A673 (cell line): ENCODE measurements at places on chromosomes 5 and 9.

DNA sequence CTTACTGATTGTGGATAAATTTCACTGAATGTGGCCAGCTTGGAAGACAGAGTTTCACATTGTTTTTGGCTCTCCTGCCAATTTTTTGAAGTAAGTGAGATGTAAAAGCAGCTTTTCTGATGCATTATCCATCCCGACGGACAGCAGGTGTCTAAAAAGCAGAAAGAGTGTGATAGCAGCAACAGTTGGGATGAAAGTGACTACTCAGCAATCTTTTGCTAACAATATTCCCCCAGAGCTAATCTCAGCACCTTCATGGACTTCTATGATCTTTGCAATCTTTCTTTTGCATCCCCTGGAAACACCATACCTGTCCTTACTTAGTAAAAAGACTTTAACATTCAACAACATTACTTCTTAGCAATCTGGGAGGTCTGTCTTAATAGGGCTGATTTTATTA lies 5.4 kb downstream of the CD72 start:
- no peak overlapping the region for H3K4me3 ChIP-seq
- no peak for DNase-seq
- peaks cover 11% of the 10 kb centered on the region for H3K36me3 ChIP-seq
- no peaks in the 10 kb centered on the region for H3K4me1 ChIP-seq
- no peak overlapping the region for H3K27ac ChIP-seq

DNA sequence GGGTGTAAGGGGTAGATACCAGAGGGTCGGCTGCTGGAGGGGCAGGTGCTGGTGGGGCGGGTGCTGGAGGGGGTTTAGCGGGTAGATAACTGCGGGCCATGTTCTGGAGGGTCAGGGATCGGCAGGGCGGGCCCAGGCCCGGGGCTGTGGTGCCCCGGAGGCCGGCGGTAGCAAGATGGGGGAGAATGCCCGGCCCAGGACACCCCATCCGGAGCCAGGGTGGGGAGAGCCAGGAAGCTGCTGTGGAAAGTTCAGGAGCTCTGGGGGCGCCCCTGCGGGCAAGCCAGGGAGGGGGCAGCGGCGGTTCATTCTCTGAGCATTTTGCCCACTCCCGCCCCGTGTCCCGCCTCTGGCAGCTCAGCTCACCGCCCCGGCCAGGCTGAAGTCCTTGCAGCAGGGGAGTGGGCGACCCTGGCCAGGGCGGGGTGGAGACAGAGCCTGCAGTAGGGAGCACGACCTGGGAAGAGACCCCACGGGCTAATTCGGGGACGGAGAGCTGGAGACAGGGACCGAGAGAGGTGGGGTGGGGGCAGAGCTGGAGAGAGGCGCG lies 538 bp downstream of the PRRT1B start:
- no peaks in the 10 kb centered on the region for H3K36me3 ChIP-seq
- DNase-seq = no peak
- H3K27me3 ChIP-seq = peaks cover 41% of the 10 kb centered on the region
- peaks cover 11% of the 10 kb centered on the region for H3K4me1 ChIP-seq
- H3K27ac ChIP-seq = no peak overlapping the region
- peak overlapping the region; percentile 33 for H3K4me3 ChIP-seq

DNA sequence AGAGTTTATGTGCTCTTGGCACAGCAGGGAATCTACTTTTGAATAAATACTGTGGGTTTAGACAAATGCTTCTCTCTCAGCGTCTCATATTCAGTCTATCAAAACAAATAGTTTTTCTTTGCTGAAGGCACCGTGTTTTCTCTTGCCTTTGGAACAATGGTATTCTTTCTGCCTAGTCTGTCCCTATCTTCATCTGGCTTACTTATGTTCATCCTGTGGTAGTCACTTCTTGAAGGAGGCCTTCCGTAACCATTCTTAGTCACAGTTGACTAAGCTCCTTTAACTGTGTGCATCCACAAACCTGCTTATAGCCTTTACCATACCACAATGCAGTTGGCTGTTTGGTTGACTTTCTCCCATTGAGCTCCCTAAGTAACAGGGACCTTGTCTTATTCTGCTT lies 45.9 kb downstream of the LARP1 start:
- no peaks in the 10 kb centered on the region for H3K27me3 ChIP-seq
- H3K36me3 ChIP-seq = peaks cover 93% of the 10 kb centered on the region
- no peaks in the 10 kb centered on the region for H3K4me1 ChIP-seq
- H3K27ac ChIP-seq = no peak overlapping the region
- no peak for DNase-seq

DNA sequence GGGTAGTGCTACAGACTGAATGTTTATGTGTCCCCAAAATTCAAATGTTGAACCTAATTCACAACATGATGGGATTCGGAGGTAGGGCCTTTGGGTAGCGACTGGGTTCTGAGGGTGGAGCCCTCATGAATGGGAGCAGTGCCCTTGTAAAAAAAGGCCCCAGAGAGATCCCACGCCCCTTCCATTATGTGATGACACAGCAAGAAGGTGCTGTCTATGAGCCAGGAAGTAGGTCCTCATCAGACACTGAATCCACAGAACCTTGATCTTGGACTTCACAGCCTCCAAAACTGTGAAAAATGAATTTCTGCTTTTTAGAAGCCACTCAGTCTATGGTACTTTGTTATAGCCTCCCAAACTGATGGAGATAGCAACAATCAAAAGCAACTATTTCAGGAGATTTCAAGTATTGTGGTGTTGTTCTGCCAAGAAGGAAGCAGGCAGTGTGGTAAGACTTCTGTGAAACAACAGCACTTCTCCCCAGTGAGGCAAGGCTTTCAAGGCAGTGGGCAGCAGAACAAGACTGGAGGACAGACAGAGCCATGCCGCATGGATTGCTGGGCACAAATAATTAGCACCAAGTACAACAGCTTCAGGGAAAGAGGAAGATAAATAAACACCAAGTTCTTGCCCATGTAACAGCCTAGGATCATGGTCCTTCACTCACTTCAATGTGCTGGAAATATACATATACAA lies 76.1 kb downstream of the OR2K2 start:
- no peak overlapping the region for H3K4me3 ChIP-seq
- DNase-seq = no peak
- H3K4me1 ChIP-seq = no peaks in the 10 kb centered on the region
- no peaks in the 10 kb centered on the region for H3K27me3 ChIP-seq
- H3K27ac ChIP-seq = no peak overlapping the region
- H3K36me3 ChIP-seq = no peaks in the 10 kb centered on the region

- H3K27ac ChIP-seq = no peak overlapping the region
- H3K4me3 ChIP-seq = no peak overlapping the region
- no peaks in the 10 kb centered on the region for H3K27me3 ChIP-seq
- DNase-seq = no peak
- no peaks in the 10 kb centered on the region for H3K4me1 ChIP-seq
Measured at GRCh38 chr5:61746831-61747575, 414.9 kb downstream of the ZSWIM6 start.

DNA sequence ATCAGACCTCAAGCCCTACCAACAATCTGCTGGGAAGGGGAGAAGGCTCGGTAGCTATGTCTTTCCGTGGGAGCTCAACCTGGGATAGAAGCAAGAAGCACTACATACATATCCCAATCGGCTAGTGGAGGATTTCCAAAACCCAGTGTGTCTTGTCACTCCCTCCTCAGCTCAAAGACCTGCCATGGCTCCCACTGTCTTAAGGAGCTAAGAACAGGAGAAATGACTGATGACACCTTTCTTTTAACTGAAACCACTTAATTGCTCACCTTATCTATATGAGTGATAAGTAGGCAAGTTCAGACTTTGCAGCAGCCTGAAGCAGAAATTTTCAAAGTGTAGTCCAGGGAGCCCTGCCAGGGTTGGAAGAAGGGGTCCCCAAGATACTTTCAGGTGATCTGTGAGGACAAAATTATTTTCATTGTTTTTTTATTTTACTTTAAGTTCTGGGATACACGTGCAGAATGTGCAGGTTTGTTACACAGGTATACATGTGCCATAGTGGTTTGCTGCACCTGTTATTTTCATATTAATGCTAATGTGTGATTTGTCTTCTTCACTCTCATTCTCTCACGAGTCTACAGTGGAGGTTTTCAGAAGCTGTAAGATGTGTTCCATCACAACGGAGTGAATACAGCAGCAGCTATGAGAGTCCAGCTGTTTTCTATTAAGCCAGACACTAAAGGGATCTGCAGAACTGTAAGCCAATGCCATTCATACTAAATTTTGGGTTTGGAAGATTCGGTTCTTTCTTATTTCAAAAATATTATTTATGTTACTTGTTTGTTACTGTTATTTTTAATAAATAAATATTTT lies 41.4 kb downstream of the PAX5 start:
- peak; percentile 49 for DNase-seq
- no peaks in the 10 kb centered on the region for H3K27me3 ChIP-seq
- H3K4me3 ChIP-seq = no peak overlapping the region
- no peaks in the 10 kb centered on the region for H3K36me3 ChIP-seq
- H3K4me1 ChIP-seq = peaks cover 19% of the 10 kb centered on the region

- H3K36me3 ChIP-seq = no peaks in the 10 kb centered on the region
- peak; percentile 1 for DNase-seq
- peaks cover 48% of the 10 kb centered on the region for H3K27me3 ChIP-seq
- H3K4me3 ChIP-seq = no peak overlapping the region
- no peaks in the 10 kb centered on the region for H3K4me1 ChIP-seq
Measured at GRCh38 chr5:155729684-155730059, 597.3 kb upstream of the SGCD start.

- H3K27ac ChIP-seq = peak overlapping the region; percentile 41
- peak overlapping the region; percentile 22 for H3K4me3 ChIP-seq
- H3K36me3 ChIP-seq = no peaks in the 10 kb centered on the region
- no peak for DNase-seq
- H3K4me1 ChIP-seq = peaks cover 59% of the 10 kb centered on the region
Measured at GRCh38 chr5:150641006-150641570, 628 bp downstream of the SYNPO start.
